ENCODE measurements at places on chromosomes 5 and 9.

GRCh38 chr5:156971848-156972525, 9.0 kb upstream of the TIMD4 start:
- peak; percentile 11 for DNase-seq

DNA sequence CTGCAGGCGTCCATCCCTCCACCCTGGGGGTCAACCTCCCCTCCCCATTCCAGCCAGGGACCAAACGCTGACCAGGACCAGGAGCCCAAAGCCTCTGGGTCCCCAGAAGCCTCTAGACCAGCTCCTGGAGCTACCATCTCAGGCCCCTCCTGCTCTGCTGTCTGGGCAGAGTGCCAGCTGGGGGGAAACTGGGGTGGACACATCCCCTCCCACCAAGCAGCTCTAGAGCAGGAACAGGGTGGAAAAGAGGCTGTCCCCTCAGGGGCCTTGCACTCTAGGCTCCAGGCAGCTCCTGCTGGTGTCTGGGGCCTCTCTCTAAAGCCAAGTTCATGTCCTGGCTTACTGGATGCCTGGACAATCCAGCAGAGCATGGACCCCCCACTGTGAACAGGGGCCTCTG, 4.4 kb downstream of the SSNA1 start:
- DNase-seq = no peak

GRCh38 chr9:127991017-127991756, 10.4 kb upstream of the EEIG1 start:
- no peak for DNase-seq

- DNase-seq = no peak
Observed at GRCh38 chr5:114055318-114056184, 306.3 kb upstream of the KCNN2 start.

GRCh38 chr9:134961331-134962064, 43.8 kb upstream of the FCN1 start:
- DNase-seq = no peak

DNA sequence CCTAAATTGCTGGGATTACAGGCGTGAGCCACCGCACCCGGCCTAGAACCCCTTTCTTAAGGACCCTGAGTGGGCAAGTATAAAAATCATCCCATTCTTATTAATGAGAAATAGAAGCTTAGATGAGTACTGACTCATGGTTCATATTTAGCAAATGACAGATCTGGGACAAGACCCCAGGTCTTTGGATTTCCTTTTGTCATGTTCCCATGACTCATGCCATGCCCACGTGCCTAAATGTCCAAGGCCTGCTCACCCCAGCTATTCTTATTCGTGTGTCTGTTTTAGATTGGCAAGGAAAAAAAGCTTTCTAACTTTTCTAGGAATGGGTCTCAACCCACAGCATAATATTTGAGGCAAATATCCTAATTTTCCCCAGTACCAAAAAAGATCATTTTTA, 57.7 kb upstream of the RPS23 start:
- DNase-seq = no peak

GRCh38 chr5:142301540-142301939, 23.3 kb downstream of the SPRY4 start:
- no peak for DNase-seq

GRCh38 chr5:55538661-55539060, 3.9 kb upstream of the PLPP1 start:
- no peak for DNase-seq

- DNase-seq = no peak
Observed at GRCh38 chr5:11931638-11932037, 27.4 kb upstream of the CTNND2 start.

DNA sequence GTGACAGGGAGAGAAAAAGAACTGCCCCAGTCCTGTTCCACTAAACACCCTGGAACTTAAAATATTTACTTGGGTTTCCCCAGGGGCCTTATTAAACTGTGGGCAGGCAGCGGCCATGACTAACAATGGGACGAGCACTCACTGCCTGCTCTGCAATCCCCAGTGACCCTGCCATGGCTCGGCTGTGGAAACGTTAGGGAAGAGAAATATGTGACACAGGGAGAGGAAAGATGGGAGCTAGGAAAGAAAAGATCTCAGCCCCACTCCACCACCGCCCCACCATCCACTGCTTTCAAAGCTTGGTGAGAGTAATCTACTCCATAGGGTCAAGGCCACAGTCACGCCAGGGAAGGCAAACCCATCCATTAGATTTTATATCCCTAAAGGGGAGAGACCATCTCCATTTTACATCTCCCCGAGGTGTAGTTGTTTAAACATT, 117.6 kb downstream of the EFNA5 start:
- no peak for DNase-seq

DNA sequence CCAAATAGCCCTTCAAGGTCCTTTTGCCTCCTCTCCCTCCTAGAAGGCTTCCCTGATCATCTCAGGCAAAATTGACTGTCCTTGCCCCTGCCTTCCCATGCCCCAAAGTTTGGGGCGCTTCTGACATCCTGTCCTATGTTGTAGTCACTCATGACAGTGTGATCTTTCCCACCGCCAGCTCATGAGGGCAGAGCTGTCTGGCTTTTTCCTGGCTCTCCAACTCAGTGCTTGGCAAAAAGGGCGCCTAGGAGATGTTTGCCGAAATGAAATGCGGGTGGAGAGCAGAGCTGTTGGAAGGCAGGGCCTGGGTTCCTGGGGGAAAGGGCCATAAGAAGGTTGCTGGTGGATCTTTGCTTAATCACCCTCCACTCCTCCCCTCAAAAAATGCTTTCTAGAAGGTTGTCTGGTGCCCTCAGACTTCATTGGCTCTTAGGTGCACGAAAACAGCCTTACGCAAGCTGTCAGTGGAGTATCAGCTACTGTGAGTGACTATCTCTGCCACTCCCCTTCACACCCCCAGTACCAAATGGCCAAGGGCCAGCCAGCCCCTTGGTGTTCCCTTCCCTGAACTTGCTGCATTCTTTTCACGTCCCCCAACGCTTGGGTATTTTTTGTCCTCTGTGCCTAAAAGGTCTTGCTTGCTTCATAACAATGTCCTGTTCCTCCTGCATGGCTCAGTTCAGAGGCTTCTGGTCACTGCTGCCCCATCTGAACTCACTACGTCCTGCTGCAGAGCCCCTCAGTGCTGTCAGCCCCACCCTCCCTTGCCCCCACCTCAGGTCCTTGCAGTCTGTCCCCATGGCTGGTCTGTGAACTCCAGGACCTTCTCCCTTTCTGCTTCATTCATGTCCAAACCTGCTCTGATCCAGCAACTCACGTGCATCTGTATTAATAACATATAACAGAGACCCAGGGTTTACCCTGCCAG, 2.6 kb upstream of the SLC25A51 start:
- no peak for DNase-seq

GRCh38 chr5:169003721-169004541, 297.0 kb downstream of the SLIT3 start:
- DNase-seq = no peak

- DNase-seq = no peak
Observed at GRCh38 chr9:21754741-21755140, 47.7 kb upstream of the MTAP start.

GRCh38 chr5:38940230-38940858, 94.5 kb downstream of the OSMR start:
- no peak for DNase-seq

DNA sequence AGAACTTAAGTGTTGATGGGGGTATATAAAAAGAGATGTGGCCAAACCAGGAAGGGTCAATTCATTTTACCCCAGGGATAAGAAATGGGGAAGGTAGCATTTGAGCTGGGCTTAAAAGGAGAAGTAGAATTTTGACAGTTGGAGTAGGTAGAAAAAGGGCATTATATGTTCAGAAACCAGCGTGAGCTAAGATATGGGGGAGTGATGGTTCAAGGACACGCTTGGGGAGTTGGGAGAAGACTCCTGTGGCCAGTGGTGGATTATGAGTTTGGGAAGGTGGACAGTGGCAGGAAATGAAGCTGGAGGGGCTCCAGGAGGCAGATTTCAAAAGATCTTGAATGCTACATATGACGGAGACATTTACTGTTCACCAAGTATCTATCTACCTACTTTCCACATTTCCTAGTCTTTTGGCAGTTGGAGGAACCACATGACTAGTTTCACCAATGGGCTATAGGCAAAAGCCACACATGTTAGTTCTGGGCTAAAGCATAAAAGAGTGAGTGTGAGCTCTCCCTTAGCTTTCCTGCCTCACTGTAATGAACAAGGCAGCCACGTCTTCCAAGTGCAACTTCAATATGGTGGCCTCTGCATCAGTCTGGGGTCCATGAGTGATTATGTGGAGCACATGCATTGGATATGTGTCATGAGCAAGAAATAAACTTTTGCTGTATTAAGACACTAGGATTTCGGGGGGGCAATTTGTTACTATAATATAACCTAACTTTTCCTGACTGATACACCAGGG, 15.7 kb upstream of the GSN start:
- no peak for DNase-seq

GRCh38 chr9:15999422-16000339, 446.8 kb downstream of the CCDC171 start:
- DNase-seq = peak; percentile 8

GRCh38 chr5:148807851-148808250, 18.6 kb upstream of the ADRB2 start:
- no peak for DNase-seq

DNA sequence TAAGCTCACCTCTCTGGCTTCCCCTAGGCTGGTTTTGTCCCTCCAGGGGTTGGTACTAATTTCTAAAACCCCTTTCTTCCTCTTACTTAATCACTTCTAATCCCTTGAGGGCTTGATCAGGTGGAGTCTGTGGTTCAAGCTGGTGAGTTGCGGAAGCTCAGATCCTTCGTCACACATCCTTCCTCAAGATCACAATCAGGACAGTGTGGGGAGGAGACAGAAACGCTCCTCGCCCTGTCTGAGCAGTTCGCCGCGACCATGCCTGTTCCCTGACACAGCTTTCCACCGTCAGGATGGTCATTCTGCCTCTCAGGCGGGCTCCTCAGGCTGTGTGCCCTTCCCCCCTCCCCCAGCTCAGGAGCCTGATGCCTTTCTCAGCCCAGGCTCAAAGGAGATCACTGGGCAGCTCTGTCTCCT, 24.3 kb downstream of the CPLX2 start:
- no peak for DNase-seq

GRCh38 chr5:138138949-138139780, at the start of gene NME5:
TSS of gene NME5 (minus strand) at chr5:138139428. CDS start at chr5:138138780, 648 bp downstream.
- no peak for DNase-seq

- no peak for DNase-seq
Observed at GRCh38 chr5:77693913-77694312, 55.4 kb upstream of the OTP start.

DNA sequence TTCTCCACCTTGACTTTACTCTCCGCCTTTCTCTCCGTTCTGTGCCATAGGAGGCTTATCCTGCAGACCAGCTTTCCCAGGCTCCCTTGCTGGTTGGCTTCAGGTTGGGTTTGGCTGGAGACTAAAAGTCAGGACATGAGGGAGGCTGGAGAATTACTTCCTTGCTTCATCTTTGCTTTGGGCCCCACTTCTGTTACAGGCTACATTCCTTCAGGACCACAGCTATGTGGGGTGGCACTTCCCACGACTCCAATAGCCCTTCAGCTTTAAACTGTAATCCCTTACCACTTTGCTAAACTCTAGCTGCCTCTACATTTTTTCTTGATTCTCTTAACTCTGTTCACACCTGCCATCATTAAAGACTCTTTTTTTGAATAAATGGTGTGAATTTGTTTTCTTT, 186.7 kb upstream of the NR4A3 start:
- DNase-seq = no peak

- DNase-seq = no peak
Observed at GRCh38 chr9:122164286-122164685, 4.6 kb downstream of the MORN5 start.

DNA sequence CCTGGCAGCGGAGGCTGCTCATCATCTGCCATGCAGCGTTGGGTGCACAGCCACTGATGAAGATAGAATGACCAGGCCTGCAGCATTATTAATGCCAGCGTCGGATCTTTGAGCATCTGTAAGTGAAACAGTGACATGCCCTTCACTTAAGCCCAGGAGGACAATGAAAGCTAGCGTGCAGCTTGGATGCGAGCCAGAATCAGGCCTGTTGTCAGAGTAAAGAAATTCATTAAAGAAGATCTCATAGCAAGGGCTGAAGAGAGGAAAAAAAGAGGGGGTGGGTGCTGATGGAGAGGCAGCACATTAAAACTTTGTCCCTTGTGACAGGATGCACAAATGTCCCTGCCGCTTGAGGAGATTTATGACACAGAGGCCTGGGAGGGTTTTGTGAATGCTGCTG, 186.1 kb upstream of the MAST4 start:
- DNase-seq = no peak

DNA sequence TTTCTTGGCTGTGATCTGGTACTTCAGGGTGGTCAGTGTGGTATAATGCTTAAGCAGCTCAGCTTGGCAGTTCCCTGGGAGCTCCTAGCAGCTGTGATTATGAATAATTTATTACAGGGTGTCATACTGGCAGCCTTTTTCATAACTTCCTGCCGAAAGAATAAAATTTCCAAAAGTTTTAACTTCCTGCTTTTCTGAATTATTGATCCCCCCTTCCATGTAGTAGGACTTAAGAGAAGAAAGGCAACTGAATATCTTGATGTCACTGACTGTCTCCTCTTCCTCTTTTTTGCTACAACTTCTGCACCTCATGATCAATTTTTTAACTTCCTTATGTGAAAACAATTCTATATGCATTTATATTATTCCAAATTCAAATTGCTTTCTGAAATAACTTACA, 74.3 kb upstream of the SPEF2 start:
- no peak for DNase-seq

DNA sequence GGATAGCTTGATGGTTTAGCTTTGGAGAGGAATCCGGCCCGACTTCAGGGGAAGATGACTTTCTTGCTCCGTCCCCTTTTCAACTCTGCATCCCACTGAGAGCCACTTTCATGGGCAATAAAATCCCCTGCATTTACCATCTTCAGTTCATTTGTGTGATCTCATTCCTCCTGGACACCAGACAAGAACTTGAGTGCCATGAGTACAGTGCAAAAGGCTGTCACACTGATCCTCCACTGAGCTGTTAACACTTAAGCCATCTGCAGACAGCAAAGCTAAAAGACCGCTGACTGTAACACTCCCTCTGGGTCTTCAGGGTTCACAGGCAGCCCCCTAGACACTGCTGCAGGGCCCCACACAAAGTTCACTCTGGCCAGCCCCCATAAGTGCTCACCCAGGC, 48.3 kb upstream of the TCERG1 start:
- DNase-seq = no peak

DNA sequence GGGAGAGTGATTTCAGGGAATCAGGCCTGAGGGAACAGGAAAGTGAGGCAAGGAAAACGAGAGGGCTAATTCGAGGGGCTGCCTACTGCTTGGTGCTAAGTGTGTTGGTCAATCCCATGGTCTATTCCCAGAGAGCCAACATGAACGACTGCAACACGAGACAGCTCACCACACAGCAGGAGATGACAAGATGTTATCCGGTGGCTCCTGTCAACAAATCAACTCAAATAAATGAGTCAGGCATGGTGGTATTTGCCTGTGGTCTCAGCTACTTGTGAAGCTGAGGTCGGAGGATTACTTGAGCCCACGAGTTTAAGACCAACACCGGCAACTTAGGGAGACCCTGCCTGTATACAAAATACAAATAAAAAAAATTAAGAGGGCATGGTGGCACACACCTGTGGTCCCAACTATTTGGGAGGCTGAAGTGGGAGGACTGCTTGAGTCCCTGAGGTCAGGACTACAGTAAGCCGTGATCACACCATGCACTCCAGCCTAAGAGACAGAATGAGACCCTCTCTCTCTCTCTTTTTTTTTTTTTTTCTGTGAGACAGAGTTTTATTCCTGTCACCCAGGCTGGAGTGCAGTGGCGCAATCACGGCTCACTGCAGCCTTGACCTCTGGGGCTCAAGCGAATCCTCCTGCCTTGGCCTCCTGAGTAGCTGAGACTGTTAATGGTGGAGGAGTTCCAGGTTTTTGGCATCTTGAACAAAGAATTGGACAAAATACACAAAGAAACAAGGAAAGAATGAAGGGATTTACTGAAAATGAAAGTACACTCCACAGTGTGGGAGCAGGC, 9.0 kb upstream of the FAF2 start:
- peak; percentile 88 for DNase-seq

All from SW 1271 (cell line).